Stimulated activated CD4-positive, alpha-beta T cell treated with anti-CD3 and anti-CD28 coated beads, TNF-alpha, amount 100 ng/mL, for 4 hours (primary cell): ENCODE measurements at places on chromosomes 11 and 22.

DNA sequence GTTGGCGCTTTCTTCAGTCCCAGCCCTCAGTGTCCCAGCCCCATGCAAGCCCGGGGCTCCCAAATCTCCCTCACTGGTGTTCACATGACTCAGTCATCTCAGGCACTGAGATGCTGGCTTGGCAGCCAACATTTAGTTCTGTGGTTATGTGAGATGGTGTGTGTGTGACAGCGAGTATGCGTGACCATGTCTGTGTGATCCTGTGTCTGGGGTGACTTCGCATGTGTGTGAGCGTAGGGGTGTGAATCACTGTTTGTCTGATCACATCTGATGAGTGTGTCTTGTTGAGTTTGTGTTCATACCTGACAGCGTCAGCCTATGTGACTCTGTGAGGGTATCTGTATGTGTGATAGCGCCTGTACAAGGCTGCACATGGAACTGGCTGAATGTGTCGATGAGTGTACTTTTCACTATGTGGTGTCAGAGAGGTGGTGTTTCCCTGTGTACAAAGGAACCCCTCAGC, 16.2 kb downstream of the CREB3L1 start:
- DNase-seq, result no peak

- no peak for DNase-seq
These were observed 112.8 kb upstream of the CADM1 start for GRCh38 chr11:115616971-115617370.

GRCh38 chr11:17533341-17533740, 10.9 kb downstream of the USH1C start:
- DNase-seq, result no peak

- DNase-seq, result no peak
These were observed 31.4 kb downstream of the LRP5 start for GRCh38 chr11:68343761-68344256.
